ENCODE measurements at places on chromosomes 16 and 17.

DNA sequence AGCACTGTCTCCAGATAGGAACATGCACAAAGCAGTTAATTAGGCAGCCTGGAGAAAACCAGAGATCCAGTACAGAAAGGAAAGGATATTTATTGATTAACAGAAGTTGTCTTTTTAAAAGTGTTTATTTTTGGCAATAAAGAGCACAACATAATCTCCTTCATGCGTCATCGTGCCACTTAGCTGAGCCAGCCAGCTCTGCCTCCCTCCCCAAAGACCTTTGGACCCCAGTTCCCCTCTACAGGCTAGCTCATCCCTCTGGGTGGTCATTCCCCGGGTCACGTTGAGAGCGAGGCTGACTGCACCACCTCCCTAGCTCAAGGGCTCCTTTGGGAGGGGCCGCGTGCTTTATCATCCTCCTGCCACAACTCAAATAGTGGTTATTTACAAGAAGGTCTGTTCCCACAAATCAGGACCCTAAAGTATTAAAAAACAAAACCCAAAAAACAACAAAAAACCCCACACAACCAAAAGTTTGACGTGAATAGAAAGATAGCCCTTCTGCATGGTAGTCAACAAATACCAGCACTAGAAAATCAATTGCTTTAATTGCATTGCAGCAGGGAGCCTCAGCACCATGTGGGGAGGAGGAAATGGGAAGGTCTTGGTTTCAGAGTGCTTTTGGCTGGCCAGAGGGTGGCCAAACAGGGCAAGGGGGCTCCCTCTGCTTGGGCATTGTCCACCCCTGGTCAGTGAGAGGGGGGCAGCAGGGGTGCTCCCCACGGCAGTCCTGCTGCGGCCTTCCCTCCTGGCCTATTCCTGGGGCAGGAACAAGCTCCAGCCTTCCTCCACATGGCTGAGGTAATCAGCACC, 9.6 kb downstream of the POLR2C start:
- DNase-seq: peak; percentile 77

GRCh38 chr17:38464723-38465390, 36.6 kb downstream of the ARHGAP23 start:
- peak; percentile 96 for DNase-seq

DNA sequence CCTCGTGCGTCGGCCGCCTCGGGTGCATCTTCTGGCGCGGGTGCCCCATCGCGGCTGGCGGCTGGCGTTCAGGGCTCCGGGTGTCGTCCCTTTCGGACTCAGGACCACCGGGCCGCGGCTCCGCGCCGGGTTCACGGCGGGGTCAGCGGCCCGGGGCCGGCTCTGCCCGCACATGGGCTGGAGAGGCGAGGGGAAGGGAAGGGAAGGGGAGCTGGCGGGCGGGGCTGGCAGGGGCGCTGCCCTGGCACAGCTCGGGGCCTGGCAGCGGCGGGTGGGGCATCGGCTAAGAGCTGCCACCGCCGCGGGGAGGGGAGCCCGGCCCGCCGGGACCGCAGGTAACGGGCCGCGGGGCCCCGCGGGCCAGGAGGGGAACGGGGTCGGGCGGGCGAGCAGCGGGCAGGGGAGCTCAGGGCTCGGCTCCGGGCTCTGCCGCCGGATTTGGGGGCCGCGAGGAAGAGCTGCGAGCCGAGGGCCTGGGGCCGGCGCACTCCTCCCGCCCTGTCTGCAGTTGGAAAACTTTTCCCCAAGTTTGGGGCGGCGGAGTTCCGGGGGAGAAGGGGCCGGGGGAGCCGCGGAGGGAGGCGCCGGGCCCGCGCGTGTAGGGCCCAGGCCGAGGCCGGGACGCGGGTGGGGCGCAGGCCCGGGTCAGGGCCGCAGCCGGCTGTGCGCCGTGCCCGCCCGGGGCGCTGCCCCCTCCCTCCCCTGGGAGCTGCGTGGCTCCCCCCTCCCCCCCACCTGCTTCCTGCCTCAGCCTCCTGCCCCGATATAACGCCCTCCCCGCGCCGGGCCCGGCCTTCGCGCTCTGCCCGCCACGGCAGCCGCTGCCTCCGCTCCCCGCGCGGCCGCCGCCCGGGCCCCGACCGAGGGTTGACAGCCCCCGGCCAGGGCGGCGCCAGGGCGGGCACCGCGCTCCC, 646 bp downstream of the HIC1 start:
- DNase-seq: peak; percentile 69

- DNase-seq: no peak
These were observed 196.3 kb downstream of the IRF8 start for GRCh38 chr16:86095131-86095752.

DNA sequence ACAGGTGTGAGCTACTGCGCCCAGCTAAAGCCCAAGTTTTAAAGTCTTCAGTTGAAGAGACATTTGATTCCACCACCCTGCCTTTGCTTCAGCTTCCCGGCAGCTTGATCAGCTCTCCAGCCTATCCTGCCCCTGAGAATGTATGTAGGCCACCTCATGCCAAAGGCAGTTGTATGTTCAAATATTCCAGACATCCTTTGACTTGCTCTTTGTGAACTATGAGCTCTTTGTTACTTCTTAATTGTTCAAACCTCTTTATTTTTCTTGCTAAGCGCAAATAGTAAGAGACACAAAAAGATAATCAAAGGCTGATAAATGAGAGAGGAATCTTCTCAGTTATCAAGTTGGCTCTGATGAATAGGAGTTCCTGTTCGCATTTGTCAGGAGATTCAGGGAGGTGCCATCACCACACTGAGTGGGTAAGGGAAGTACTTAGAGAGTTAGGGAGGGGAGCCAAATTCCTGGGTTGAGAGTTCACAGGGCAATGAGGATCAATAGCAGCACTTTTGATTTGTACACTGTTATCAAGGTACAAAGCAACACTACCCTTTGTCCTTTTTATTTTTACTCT, 32.0 kb upstream of the SUPT4H1 start:
- no peak for DNase-seq

- DNase-seq: no peak
These were observed 47.9 kb downstream of the UBE2G1 start for GRCh38 chr17:4318596-4318995.

DNA sequence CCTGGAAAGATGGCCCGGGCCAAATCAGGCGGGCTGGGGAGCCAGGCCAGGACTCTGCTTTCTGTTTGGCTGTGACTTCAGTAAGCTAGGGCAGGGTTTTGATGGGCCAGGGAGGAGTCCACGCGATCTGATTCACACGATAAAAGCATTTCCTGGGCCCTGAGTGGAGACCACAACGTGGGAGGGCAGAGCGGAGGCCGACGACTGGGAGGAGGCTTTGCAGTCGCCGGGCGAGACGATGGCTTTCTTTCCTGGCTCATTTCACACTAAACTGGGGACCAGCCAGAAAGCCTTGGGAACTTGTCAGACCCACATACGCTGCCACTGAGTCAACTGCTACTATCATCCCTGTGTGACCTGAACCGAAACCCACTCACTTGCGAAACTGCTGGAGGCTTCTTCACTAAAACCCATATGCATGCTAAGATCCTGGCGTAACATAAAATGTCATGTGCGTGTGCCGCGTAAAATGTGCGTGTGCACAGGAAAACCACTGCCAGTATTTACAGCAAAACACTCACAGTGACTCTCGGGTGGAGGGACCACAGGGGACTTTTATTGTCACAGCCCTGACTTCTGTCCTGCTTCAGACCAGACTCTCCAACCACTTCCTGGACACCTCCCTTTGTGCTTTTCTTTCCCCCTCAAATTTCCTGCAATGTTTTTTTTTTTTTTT, 14.2 kb upstream of the RHBDF2 start:
- DNase-seq: peak; percentile 79

DNA sequence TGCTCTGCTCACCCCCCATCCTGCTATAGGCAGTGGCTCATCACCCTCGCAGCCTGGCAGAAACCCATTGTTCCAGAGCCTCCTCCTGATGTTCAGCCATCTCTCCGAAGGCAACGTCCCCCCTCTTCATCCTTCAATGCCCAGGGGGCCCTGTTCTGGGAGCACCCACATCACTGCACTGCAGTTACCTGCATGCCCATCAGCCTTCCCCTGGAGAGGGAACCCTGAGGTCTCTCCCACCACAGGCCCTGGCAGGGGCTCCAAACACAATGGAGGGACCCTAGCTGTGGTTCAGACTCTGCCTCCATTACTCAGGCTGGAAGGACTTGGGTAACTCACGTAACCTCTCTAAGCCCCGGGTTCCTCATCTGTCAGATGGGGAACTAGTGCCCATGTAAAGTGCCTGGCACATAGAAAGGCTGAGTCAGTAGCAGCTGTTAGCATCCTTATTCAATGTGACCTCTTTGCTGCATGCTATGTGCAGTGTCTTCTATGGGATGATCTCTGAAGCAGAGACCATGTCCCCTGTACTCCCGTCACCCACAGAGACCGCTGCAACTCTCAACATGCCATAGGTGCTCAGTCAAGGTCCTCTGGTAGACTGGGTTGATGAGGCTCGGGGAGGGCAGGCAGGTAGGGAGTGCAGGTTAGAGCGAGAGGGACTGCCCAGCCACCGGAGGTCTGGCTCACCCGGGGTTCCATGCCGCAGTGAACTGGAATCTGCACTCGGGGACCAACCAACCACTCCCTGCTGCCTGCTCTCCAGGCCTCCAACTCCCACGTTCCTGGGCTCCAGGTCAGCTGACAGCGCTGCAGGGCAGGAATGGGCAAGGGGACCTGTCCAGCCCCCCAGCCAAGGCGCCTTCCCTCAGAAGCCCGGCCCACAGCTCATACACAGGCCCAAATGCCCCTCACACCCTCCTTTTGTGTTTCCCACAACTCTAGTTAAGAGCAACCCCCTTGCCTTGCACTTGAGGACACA, 233.2 kb downstream of the ZNF423 start:
- no peak for DNase-seq

- DNase-seq: no peak
These were observed 58.1 kb upstream of the CRISPLD2 start for GRCh38 chr16:84761448-84762368.

GRCh38 chr16:81142864-81143263, 46.7 kb upstream of the GCSH start:
- no peak for DNase-seq

DNA sequence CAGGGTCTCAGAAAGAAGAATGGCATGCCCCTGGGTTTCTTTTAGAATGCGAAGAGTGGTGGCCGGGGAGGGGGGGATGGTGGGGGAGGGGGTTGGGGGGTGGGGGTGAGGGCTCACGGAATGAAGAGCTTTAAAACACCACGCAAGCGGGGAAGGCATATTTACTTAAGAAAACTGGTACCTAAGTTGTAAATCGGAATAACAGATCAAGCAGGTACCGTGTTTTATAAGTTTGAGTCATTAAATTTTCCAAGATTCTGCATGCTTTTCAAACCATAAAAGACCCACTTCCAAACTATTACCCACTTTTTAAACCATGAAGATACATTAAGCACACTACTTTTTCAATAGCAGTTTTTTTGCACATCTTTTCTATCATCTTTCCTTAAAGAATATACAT, 130.2 kb downstream of the STX8 start:
- no peak for DNase-seq

GRCh38 chr16:71358464-71358998, at the start of gene CALB2:
TSS of gene CALB2 (plus strand) at chr16:71358723. CDS start at chr16:71358793, 70 bp downstream.
- peak; percentile 79 for DNase-seq

GRCh38 chr17:49439673-49440571, 25.2 kb upstream of the PHB1 start:
- no peak for DNase-seq

DNA sequence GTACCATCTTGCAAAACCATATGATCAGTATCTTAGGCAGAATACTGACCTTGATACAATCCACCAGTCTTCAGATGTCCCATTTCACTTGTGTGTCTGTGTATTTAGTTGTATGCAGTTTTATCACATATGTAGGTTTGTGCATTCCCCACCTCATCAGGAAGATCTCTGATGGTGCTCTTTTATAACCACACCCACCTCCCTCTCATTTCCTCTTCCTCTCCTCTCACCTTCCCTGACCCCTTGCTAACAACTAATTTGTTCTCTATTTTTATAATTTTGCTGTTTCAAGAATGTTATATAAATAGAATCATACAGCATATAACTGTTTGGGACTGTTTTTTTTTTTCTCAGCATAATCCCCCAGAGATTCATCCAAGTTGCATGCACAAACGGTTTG, 52.0 kb upstream of the ACSM2B start:
- DNase-seq: no peak

GRCh38 chr16:54942353-54942943, 11.8 kb downstream of the IRX5 start:
- no peak for DNase-seq

DNA sequence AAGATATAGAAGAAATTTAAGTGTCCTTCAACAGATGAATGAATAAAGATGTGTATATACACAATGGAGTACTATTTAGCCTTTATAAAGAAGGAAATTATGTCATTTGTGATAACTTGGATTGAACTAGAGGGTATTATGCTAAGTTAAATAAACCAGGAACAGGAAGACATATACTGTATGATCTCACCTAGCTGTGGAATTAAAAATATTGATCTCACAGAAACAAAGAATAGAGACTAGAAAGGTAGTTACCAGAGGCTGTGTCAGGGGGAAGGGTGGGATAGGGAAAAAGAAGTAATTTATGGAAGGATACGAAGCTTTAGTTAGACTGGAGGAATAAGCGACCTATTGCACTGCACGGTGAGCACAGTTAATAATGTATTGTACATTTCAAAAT, 5.4 kb upstream of the ZNF267 start:
- no peak for DNase-seq

Data from stomach (tissue), 19 donors.